ENCODE measurements at places on chromosomes 11 and 22.

DNA sequence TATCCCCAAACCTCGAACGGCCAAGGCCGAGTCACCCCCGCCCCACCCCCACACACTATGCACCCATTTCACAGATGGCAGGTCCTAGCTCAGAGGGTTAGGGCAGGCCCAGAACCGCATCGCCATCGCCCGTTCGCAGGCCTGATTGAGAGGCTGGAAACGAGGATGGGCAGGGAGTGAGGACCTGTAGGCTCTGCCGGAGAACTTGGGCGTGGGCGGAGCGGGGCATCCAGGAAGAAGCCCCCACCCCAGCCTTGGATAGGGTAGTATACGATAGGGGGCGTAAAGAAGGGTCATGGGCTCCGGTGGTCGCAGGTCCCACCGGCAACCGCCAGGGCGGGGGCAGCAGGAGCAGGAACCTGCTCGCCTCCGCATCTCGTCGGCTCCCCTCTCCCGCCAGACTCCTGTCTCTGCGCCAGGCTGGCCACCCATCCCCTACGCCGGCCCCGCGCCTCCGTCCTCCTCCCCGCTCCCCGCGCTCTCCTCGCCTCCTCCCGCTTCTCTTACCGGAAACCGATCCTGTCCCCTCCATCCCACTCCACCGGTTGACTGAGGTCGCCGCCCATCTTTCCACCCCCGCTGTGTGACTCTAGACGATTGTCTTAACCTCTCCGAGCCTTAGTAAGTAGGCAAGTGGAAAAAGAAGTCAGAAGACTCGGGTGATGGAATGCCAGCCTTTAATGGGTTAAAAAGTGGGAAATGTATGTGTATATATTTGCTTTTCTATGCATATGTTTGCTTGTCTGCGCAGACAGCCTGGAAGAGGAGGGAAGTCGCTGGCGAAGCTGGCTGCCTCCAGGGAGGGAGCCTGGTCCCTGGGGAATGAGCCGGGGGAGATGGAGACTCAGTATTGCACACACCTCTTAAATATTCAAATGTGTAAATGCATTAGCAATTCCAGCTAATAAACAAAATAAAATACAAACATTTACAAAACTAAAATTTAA lies 52.8 kb downstream of the CYTH4 start:
- DNase-seq = no peak

- no peak for DNase-seq
Observed at GRCh38 chr11:110445437-110445836, 15.7 kb downstream of the FDX1 start.

DNA sequence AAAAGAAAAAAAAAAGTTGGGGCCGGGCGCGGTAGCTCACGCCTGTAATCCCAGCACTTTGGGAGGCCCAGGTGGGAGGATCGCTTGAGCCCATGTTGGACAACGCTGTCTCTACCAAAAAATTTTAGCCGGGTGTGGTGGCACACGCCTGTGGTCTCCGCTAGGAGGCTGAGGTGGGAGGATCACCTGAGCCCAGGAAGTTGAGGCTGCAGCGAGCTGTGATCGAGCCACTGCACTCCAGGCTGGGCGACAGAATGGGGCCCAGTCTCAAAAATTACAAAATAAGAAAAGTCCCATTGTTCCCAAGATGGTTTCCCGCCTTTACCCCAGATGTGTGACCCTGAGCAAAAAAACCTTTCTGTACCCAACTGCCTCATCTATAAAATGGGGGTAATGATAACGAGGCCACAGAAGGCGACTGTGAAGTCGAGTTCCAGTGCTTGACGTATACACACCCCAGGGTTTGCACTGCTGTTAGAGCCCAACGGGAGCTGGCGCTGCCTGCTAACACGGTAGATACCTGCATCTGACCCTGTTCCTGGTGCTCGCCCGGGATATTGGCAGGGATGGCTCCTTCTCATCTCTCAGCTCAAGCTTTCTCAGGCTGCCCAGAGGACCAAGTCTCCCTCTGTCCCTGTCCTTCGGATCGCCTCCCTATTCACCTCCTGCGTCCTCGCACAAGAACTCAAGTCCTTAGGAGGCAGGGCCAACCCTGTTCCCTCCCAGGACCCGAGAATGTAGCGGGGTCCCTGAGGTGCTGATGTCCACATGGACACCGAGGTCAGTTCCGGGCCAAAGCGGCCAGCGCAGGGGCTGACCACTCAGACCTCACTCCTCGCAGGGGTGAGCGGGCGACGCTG lies 1.1 kb upstream of the RPLP2 start:
- no peak for DNase-seq

- no peak for DNase-seq
Observed at GRCh38 chr11:101456812-101457211, 127.0 kb downstream of the TRPC6 start.

GRCh38 chr22:28911304-28911690 lies 27.9 kb downstream of the ZNRF3 start:
- DNase-seq = no peak

GRCh38 chr22:46075764-46076531 lies 74.4 kb upstream of the PPARA start:
- no peak for DNase-seq

GRCh38 chr22:30248484-30248883 lies 1.9 kb upstream of the LIF start:
- no peak for DNase-seq
